ENCODE measurements at places on chromosomes 11 and 22. TPM values are rescaled to one million over a fixed set of nuclear protein-coding genes. Genes with fewer than 3 reads are reported as not detected.

DNA sequence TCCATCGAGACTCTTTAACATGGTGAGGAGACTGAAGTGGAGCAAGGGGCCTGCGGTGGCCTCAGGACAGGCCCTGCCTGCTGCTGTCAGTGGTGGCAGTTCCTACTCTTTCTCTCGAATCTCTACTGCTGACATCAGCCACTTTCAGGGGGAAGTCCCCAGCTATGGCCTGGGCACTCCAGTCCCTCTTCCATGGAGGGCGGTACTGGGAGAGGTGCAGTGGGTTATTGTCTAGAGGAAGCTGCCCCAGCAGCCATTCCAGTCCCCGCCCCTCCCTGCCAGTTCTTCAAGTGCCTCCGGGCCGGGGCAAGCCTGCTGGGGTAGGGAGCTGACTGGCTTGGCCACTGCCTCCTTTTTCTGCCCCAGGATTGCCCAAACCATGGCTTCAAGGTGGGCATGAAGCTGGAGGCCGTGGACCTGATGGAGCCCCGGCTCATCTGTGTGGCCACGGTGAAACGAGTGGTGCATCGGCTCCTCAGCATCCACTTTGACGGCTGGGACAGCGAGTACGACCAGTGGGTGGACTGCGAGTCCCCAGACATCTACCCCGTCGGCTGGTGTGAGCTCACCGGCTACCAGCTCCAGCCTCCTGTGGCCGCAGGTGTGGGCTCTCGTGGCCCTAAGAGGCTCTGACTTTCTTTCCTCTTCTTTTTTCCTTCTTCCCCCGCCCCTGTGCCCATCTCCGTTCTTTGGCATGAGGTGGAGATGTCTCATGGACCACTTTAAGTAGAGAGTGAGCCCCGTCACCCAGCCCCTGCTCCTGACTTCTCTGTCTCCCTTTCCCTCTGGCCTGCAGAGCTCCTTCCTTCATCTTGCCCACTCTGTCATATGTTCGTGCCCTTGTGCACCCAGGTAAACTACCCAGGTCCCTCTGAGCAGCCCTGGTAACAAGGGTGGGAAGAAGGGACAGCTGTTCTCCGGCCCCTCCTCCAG is 13.7 kb downstream of the CHADL start:
- DNase-seq = no peak

The SCN4B gene
- total RNA-seq = not detected

- no peak for DNase-seq
Measured at GRCh38 chr22:19052941-19053541, 69.2 kb downstream of the DGCR2 start.

DNA sequence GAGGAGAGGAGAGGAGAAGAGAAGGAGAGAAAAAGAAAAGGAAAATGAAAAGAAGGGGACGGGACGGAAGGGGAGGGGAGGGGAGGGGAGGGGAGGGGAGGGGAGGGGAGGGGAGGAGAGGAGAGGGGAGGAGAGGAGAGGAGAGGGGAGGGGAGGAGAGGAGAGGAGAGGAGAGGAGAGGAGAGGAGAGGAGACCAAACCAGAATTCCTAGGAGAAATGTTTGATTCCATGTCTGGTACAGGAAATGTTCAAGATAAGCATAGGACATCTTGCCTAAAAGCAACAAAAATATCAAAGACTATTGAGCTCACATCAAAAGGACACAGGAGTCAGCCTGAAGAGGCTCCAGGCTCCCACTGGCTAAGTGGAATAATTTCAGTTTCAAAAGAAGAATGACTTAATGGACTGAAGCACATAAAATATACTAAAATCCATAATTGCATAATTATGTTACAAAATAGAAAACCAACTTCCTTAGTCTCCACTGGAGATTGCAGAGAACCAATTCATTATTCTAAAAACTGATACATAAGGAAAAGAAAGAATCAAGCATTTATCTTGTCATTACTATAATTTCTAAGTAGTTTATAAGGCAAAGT is 101.1 kb upstream of the APOA1 start:
- DNase-seq = no peak

The APOA1 gene
- total RNA-seq = not detected

GRCh38 chr11:69203901-69204245 is 48.1 kb downstream of the SMIM38 start:
- DNase-seq = no peak

The SPON1 gene
- not detected for total RNA-seq

- DNase-seq = no peak
Measured at GRCh38 chr22:38383417-38383816, 66.2 kb upstream of the CSNK1E start.

- DNase-seq = no peak
Measured at GRCh38 chr11:8097062-8097461, 16.1 kb downstream of the TUB start.

DNA sequence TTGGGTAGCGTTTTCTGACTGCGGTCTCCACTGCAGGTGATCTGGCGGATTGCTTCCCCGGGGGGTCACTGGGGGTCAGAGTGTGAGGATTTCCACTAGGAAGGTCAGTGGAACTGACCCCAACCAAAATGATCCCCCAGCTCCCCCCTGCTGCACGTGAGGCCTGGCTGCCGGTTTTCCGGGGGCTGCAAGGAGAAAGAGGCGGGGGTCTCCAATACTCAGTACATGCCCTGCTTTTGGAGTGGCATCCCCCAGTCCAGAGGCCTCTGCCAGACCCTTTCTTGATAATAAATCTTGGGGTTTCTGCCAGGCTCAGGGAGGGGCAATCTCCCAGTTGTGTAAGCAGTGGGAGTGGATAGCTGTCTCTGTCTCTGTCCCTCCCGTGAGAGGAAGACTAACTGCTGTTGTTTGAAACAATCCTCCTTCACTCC is 71.5 kb upstream of the RTL6 start:
- no peak for DNase-seq

The OR51B4 gene
- total RNA-seq = not detected

The CBLIF gene
- not detected for total RNA-seq
